CD4-positive, alpha-beta T cell treated with Interleukin-12 subunit alpha and Interleukin-12 subunit beta, for 1 hour (primary cell): ENCODE measurements at places on chromosomes 6 and 20.

- DNase-seq: peak; percentile 47
Observed at GRCh38 chr6:38713812-38714211, 1.3 kb upstream of the DNAH8 start.

GRCh38 chr20:38905375-38905774 is 20.8 kb upstream of the FAM83D start:
- DNase-seq: no peak

GRCh38 chr6:20769631-20770030 is 235.4 kb downstream of the CDKAL1 start:
- DNase-seq: no peak

DNA sequence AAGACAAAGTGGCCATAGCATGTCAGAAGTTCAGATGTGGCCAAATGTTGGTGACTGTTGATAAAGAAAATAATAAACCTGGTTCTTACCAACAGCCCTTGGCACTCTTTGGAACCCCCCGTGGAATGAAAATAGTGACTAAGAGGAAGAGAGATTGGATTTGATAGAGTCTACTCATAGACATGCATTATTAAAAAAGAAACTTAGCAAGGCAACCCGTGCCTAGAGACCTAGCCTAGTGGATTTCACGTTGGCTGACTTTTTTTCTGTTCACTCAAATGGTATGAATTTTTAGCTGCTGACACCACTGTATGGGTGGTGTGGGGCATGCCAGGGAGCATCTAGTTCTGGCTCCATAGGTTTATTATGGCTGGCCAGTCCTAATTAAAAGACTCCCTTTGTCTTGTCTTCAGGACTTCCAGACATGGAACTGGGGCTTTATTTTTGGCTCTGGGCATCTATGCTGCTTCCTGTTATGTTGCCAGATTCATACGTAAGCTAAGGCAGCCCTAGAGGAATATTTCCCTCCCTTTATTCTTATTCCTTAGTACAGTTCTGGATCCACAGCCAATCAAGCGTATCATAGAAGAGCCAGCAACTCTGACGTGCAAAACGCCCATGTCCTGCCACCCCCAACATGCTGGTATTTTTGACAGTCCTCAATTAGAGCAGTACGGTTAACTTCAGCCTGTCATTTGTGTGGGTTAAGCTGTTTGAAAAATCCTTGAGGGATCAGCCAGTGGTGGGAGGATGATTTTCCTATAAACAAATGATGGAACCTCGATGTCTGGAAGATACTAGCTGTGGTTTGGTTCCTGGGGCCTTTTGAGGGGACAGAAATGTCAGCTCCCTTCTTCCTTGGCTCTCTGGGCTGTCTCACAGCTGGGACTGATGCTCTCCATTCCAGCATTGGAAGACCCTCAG is 127.5 kb downstream of the ISM1 start:
- DNase-seq: no peak
